ENCODE measurements at places on chromosomes 4 and X. TPM values are rescaled to one million over a fixed set of nuclear protein-coding genes. Genes with fewer than 3 reads are reported as not detected.

DNA sequence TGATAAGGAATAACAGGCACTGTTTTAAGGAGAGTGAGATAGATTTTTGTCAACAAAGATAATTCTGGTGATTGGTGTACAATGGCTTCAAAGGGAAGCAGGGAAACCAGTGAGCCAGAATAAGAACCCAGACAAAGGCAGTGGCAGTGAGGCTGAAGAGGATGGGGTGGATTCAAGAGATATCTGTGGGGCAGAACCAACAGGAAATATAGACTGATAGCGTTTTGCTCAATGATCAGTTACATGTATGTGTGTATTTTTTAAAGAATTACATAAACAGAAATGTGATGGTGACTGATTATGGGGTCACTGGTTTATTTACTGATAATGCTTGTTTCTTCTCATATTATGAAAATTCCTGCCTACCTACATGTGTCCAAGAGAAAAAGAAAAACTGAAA, 66.4 kb downstream of the AMMECR1 start:
- no peaks in the 10 kb centered on the region for H3K36me3 ChIP-seq
- no peaks in the 10 kb centered on the region for H3K27me3 ChIP-seq
- no peak overlapping the region for H3K4me3 ChIP-seq

The IL1RAPL2 gene
- not detected for total RNA-seq

GRCh38 chr4:10577018-10577417, 107.5 kb downstream of the CLNK start:
- no peak overlapping the region for H3K4me3 ChIP-seq
- no peaks in the 10 kb centered on the region for H3K4me1 ChIP-seq
- no peak overlapping the region for H3K27ac ChIP-seq

DNA sequence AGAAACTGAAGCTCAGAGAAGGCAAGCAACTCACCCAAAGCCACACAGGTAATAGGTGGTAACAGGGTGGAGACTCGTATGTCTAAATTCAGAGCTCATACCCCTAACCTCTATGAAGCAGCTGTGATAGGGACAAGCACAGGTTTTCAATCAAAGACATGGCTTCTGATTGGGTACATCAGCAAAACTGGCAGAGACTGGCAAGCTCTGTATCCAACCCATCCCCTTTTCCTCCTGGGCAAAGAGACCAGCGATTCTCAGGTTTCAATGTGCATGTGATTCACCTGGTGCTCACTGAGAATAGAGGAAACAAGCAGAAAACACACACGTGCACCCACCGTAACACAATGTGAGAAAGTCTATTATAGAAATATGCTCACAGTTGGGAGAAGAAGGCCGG, 153.0 kb downstream of the SMIM20 start:
- H3K36me3 ChIP-seq: no peaks in the 10 kb centered on the region
- H3K27me3 ChIP-seq: no peaks in the 10 kb centered on the region
- no peaks in the 10 kb centered on the region for H3K4me1 ChIP-seq
- H3K4me3 ChIP-seq: no peak overlapping the region

DNA sequence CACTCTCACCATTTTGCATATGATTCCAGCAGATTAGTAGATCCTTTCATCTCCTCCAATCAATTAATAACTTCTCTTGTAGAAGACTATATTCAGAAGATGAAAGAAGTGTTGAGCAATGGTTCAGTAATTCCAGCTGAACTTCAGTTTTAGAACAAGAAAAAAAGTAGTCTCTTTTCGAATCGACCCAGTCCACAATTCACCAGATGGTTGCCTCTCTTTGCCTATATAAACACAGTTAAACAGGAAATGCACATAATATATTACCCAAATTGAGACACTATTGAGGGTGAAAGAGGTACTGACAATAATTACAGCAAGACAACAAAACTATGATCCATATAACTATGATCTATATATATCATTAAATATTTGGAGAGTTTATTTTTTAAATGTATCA, 16.8 kb upstream of the FAM241A start:
- H3K27me3 ChIP-seq: no peaks in the 10 kb centered on the region
- H3K36me3 ChIP-seq: no peaks in the 10 kb centered on the region
- H3K4me3 ChIP-seq: no peak overlapping the region
- no peak overlapping the region for H3K27ac ChIP-seq
- no peak for DNase-seq

The EREG gene
- total RNA-seq: not detected

DNA sequence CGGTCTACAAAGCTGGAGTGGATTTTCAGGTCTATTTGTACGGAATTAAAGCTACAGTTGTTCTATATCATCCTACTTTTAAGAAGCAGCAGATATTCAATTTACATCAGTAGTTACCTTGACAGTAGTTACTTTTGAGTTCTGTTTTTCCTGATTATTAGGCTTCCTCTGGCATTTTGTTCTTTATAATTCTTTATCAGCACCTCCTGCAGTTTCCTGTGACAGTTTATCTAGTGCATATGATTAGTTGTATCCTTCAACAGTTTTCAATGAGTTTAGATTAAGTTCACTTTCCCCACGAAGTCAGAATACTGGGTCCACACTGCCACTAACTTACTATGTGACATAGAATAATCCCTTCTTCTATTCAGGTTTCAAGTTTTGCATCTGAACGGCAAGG, 71.7 kb downstream of the IDS start:
- no peaks in the 10 kb centered on the region for H3K27me3 ChIP-seq
- H3K27ac ChIP-seq: no peak overlapping the region
- DNase-seq: no peak
- H3K4me1 ChIP-seq: no peaks in the 10 kb centered on the region
- H3K36me3 ChIP-seq: no peaks in the 10 kb centered on the region

The AKAP14 gene
- not detected for total RNA-seq

The SLC10A4 gene
- 1.2 TPM for total RNA-seq

- H3K4me1 ChIP-seq: no peaks in the 10 kb centered on the region
- no peaks in the 10 kb centered on the region for H3K36me3 ChIP-seq
These were observed 23.3 kb downstream of the TRMT2B start for GRCh38 chrX:101028562-101028961.

DNA sequence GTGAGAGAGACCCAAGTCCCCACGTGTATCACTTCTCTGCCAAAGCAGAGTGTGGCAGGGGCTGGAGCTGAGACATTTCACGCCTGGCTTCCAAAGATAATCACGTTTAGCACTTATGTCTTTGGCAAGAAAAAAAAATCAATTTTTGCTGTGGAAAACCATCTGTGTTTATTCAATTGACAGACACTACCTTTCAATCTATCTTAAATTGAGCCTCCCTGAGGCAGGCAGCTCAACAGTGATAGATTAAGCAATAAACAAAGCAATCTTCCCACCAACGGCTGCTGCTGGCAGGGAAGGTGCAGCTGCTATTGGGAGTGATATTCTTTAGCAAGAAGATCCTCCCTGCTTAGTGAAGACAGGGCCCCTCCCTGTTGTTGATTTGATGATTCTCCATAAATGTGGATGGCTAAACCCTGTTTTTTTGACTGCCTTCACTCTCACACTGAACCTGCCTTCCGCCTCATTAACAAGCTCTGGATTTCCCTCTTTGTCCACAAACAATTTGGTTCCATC, 11.6 kb upstream of the MAGEB17 start:
- H3K4me1 ChIP-seq: no peaks in the 10 kb centered on the region
- no peak overlapping the region for H3K4me3 ChIP-seq
- H3K27me3 ChIP-seq: no peaks in the 10 kb centered on the region
- no peak for DNase-seq
- no peak overlapping the region for H3K27ac ChIP-seq

DNA sequence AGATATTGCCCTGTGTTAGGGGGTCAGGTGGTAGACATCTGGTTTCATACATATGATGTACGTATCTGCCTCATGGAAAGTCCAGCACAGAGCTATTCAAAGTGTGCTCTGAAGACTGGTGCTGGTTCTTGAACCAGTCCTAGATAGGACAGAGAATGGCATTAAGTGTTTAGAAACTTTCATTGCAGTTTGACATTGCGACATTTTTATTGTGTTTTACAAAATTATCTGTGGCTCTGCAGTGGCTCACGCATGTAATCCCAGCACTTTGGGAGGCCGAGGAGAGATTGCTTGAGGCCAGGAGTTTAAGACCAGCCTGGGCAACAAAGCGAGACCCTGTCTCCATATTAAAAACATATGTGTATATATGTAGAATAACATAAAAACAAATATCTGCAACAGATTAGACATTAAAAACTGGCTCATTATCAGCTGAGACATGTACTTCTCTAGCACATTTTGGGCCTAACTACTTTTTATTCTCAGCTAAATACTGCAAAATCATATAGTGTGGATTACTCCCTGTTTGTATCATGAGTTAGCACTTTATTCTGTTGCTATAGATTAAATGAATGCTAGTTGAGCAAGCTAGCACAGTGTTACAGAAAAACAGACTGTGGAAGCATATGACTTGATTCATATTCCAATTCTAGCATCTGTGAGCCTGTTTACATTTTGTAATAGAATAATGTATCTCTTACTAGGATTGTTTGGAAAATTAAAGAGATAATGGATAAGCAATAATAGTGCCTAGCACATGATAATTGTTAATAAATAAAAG, 57.1 kb downstream of the USP9X start:
- no peak overlapping the region for H3K27ac ChIP-seq
- H3K27me3 ChIP-seq: no peaks in the 10 kb centered on the region
- no peak overlapping the region for H3K4me3 ChIP-seq
- no peaks in the 10 kb centered on the region for H3K4me1 ChIP-seq
- DNase-seq: no peak
- no peaks in the 10 kb centered on the region for H3K36me3 ChIP-seq

DNA sequence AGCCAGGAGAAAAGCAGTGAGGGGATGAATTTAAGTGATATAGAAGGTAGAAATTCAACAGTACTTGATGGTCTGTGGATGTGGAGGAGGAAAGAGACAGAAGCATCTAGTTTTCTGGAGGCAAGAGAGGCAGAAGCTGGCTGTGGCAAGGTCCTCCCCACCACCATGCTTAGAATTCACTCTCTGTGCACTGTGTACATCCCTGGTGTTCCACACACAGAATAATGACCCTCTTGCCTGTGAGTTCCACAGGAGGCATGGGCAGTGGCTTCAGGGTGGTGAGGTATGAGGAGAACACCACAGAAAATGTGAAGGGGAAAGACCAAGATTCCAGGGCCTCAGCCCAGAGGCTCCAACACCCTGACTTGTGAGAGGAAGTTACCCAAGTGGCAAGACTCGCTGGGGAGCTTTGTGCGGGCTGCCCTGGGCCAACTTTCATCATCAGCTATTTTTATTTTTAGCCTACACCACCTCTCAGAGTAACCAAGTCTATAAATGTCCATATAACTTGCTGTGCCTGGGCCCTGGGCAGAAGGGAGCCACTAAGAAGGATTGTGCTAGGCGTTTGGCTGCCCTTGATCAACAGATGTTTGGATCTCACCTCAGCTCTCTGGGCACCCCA, 7.8 kb upstream of the INTS6L start:
- no peaks in the 10 kb centered on the region for H3K27me3 ChIP-seq
- no peak overlapping the region for H3K27ac ChIP-seq
- no peak overlapping the region for H3K4me3 ChIP-seq
- no peaks in the 10 kb centered on the region for H3K36me3 ChIP-seq
- DNase-seq: no peak
- H3K4me1 ChIP-seq: no peaks in the 10 kb centered on the region

DNA sequence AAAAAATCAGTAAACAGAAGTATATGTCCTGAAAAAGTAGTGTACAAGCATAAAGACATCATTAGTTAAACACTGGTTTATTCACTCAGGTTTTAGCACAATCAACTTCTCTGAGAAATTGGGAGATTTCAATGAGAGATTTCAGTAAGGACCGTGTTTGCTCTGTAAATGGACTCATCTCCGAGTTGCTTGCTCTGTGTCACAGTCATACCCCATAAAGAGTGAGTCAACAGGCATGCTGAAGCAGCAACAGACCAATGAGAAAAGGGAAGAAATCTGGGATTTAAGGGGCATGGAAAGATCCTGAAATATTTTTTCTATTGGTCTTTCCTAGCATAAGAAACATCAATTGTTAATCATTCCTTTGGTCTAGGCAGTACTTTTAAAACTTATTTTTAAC, 4.7 kb downstream of the GLUD2 start:
- no peaks in the 10 kb centered on the region for H3K36me3 ChIP-seq
- H3K27ac ChIP-seq: no peak overlapping the region
- DNase-seq: no peak
- H3K27me3 ChIP-seq: no peaks in the 10 kb centered on the region

The HTN1 gene
- not detected for total RNA-seq

- no peaks in the 10 kb centered on the region for H3K27me3 ChIP-seq
- no peaks in the 10 kb centered on the region for H3K4me1 ChIP-seq
- DNase-seq: no peak
- no peak overlapping the region for H3K4me3 ChIP-seq
- H3K27ac ChIP-seq: no peak overlapping the region
- H3K36me3 ChIP-seq: no peaks in the 10 kb centered on the region
These were observed 54.7 kb downstream of the CD38 start for GRCh38 chr4:15832523-15833451.

DNA sequence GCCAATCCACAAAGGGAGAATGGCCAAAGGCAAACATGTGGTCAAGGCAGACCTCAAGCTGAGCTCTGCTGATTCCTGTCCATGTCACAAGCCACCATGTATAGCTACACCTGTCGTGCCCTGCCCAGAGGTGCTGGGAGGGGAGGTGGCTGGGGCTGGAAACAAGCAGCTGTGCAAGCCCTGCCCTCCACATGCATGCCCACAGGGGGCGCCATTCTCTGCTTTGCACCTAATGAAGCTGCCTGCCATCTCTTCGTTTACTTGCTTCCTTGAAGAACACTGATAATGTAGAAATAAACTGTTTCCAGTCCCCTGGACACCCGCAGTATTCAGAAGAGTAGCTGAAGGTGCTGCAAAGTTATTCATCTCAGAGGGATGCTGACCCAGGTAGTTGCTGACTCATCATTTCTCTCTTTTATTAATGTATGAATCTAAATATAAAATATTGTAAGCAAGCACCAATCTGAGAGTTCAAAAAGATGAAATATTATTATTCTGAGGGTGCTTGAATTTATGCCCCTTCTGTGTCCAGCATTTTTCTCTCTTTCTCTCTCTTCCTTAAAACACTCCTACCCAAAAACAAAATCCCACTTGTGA, 278.6 kb downstream of the ADGRA3 start:
- H3K4me1 ChIP-seq: peaks cover 7% of the 10 kb centered on the region
- DNase-seq: peak; percentile 84
- no peaks in the 10 kb centered on the region for H3K27me3 ChIP-seq
- no peaks in the 10 kb centered on the region for H3K36me3 ChIP-seq

DNA sequence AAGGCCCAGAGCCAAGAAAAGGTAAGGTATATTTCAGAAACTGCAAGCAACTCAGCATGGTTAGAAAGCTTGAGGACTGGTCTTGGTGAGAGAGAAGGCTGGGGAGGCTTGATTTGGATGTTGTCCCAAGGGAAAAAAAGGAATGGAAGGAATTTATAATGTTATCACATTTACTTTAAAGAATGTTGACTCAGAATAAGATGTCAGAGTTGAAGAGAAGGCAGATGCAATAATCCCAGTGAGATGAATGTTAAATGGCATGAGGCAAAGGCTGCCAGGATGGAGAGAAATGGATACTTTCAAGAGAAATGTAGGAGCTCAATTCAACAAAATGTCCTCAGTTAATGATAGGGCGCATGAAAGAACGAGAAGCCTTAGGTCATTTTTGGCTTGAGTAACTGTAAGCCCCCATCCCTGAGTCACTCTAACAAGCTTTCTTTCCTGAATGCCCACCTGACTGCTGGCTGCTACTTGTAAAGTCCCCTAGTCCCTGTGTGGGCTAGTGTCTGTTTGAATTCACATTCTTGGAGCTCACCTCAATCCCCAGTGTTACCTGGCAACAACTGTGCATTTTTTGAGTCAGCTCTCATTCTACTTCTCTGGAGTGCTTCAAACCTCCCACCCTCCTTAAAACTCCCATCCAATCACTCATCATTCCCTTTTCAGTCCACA, 103.0 kb upstream of the TAPT1 start:
- no peak overlapping the region for H3K27ac ChIP-seq
- H3K27me3 ChIP-seq: no peaks in the 10 kb centered on the region
- H3K4me1 ChIP-seq: no peaks in the 10 kb centered on the region
- no peaks in the 10 kb centered on the region for H3K36me3 ChIP-seq
